ENCODE measurements at places on chromosomes 3 and 15.

DNA sequence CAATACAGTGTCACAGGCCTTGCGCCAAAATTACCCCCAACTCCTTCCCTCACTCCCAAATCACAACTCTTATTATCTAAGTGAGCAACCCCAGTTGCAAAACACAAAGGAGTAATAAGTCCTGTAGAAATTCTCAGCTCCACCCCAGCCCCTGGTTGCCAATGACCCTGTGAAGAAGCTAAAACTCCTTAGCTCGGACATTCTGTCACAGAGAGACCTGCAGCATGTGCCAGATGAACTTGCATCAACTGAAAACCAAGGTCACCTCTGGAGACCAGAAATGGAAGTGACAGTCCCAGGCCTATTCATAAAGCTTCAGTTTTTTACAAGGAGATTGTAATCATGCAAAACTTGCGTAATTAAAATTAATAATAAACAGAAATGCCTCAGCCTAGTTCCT is 55.2 kb downstream of the RBPMS2 start:
- no peak for DNase-seq

DNA sequence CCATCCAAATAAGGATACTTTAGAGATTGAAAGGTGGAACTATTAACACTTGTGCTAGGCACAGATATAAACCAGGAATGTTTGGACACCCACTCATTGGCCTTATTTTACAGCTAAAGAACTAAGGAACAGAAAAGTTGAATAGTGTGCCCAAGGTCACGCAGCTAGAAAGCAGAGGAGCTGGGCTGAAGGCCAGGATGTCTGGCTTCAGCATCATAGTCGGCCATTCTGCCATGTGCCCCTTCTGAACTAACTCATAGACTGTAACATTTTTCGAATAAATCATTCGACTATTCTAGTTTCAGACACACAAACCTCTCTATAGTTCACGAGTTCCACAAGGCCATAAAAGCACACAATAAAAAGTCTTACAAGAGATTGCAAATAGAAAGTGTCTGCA is 71.1 kb downstream of the SUMF1 start:
- DNase-seq, result no peak

- no peak for DNase-seq
Measured at GRCh38 chr15:41577863-41578735, 19.1 kb downstream of the TYRO3 start.

- DNase-seq, result no peak
Measured at GRCh38 chr3:4355401-4356219, 52.4 kb downstream of the SETMAR start.

DNA sequence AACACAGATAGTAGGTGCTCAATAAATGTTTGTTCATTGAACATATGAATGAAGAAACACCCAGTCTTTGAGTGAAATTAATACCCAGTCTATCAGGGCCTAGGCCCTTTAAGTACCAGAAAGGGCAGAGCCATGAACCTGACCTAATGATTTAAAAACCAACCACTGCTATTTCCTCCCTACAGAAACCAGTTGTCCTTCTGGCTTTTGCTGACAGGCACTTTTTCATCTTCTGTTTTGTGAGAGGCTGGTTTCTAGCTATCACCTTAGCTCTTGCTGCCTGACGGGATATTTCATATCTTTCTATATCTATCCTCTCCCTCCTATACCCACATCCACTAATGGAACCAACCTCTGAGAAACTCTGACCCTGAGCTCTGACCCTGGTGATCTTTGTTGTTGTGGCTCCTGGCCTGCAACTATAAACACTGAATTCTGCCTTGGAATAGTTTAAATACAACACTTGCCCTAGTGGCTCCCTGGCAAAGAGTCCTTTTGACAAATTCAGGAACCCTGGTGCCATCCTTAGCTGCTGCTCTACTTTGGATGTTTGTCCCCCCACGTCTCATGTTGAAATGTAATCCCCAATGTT is 4.1 kb upstream of the AHSG start:
- DNase-seq, result no peak

DNA sequence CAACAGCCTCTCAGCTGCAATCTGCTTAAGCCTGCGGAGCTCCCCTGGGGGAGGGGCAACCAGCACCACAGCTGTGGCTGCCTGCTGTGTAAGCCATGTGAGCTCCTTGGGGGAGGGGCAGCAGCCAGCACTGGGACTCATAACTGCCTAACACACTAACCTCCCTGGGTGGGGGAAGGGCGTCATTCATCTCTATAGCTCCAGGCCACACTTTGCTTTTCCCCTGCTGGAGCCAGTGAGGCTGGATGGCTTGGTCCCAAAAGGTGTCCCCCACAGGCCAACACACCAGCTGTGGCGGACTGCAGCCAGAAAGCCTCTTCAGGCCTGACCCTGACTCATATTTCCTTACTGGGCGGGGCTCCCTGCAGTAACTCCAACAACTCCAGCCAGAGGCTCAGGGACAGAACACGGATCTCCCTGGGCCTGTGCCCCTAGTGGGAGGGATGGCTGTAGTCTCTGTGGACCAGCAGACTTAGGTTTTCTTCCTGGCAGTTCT is 129.8 kb downstream of the PPM1L start:
- peak; percentile 92 for DNase-seq

DNA sequence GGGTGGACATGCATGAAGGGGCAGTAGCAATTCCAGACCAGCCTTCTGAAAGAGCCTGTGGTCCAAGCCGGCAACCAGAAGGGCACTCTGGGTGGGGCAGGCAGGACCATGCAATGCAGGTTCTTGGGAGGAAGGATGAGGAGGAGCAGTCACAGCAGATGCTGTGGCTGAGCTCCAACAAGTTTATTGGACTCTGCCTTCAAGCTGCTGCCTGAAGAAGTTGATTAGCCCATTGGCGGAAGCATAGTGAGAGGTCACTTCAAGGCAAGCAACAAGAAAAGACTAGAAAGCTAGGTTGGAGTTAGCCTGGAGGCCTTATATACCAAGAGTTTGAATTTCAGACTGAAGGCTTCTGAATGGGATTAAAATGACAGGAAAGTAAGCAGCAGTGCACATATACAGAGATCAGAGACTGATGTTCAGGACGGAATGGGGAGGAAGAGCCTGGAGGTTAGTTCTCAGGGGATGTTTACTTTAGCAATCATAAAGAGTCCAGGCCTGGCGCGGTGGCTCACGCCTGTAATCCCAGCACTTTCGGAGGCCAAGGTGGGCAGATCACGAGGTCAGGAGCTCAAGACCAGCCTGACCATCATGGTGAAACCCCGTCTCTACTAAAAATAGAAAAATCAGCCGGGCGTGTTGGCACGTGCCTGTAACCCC is 39.9 kb downstream of the SFMBT1 start:
- no peak for DNase-seq

- DNase-seq, result no peak
Measured at GRCh38 chr3:69422751-69423150, 36.9 kb upstream of the FRMD4B start.

GRCh38 chr15:34206011-34206410 is 3.9 kb downstream of the KATNBL1 start:
- no peak for DNase-seq

- no peak for DNase-seq
Measured at GRCh38 chr3:120488296-120488695, 37.5 kb upstream of the FSTL1 start.

GRCh38 chr3:56960234-56960917 is 100.1 kb upstream of the SPATA12 start:
- no peak for DNase-seq

DNA sequence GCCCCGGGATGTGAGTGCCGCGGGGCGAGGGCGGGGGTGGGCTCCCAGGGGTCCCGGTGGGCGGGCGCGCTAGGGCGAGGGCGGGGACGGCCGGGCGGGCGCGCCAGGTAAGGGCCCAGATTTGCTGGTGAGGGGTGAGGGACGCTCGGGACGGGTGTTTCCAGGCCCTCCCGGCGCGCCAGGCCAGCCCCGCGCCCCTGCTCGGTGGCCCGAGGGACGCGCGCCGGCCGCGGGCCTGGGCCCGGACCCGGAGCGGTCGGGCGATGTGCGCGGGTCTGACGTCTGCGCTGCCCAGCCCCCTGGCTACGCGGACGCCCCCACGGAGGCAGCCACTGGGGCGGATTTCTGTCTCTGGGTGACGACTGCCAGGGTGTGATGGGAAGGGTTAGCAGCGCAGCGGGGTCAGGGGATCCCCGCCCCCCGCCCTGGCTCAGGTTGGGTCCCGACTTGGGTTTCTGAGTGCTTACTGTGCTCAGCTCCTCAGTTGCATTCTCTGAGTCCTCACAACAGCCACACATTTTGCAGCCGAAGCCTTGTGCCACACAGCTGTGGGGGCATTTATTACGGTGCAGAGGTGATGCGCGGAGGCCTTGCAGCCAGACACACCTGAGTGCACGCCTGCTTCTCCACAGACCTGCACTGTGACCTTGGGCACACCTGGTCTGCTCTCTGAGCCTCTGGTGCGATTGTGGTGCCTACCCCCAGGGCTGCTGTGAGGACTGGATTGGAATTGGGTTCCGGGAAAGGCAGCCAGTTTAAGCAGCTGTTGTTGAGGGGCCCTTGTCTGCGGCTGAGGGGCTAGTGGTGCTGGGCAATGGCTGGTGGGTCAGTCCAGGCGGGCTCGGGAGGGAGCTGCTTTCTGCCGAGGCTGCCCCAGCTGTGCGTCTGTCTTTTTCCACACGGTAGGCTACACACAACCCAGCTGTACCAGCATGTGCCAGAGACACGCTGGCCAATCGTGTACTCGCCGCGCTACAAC is 523 bp downstream of the HDAC11 start:
- no peak for DNase-seq

DNA sequence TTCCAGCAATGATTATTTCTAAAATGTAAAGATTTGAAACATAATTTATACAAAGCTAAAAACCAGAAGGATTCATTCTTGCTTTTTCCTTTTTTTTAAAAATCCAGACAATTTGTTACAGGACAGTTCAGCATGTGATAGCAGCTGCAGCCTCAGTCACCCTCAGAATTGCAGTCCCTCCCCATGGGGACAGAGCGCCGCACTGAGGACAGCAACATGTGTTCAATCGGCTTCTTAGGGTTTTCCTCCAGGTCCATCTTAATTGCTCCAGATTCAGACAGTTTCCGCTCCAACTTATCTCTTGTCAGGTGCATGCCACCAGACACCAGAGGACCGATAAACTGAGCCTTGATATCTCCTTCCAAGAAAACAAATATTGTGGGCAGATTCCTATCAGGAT is 134.9 kb upstream of the TBC1D5 start:
- DNase-seq, result no peak

GRCh38 chr15:88651971-88652370 is 13.2 kb downstream of the ISG20 start:
- DNase-seq, result no peak

GRCh38 chr3:194326192-194326967 is 24.7 kb downstream of the CPN2 start:
- no peak for DNase-seq

- DNase-seq, result no peak
Measured at GRCh38 chr3:178597371-178597770, 61.1 kb downstream of the KCNMB2 start.

GRCh38 chr15:68797191-68797590 is 23.5 kb downstream of the ANP32A start:
- no peak for DNase-seq

DNA sequence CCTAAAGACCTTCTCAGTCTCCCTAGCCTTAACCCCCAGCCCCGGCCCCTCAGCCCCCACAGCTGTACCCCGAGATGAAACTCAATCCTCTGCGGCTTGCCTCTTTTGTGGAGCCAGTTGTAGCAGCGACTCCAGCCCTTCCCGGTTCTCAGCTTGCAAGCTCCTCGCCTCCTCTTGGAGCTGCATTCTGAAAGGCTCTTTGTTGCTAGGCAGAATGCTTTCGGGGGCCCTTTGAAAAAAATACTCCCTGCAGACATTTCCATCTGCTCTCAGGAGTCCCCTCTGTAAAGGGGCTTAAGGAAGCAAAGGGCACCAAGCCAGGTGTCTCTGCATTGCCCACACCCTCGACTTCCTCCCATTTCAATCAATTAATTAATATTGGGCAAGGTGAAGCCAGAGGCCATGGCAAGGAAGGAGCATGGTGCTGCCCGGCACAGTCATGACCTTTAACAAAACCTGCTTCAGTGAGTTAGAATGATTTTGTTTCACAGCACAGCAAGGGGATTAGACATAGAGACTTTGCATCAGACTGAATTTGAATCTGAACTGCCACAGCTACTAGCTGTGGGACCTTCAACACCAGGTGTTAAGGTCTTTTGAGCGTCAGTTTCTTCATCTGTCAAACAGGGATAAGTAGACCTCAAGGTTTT is 65.5 kb downstream of the SRGAP3 start:
- DNase-seq, result peak; percentile 55

- no peak for DNase-seq
Measured at GRCh38 chr15:78988361-78988911, 43.6 kb upstream of the CTSH start.

GRCh38 chr3:51966016-51966415 is 1.2 kb downstream of the PCBP4 start:
- DNase-seq, result no peak

DNA sequence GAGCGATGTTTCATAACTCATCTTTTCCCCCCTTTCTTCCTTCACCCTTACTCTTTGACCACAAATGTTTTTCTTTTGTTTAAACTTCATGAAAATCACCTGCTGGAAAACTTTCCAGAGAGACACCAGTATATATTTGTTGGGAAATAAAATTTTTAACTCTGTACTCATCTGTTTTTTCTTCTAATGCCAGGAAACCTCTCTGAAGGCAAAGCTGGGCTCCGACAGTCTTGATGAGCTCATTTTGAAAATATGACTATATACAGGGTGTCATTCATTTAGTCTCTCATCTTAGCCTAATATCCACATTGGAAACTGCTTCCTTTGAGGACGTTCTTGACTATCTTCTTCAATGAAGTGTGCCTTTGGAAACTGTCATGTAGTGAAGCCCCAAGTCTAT is 339.6 kb upstream of the ROBO2 start:
- no peak for DNase-seq

DNA sequence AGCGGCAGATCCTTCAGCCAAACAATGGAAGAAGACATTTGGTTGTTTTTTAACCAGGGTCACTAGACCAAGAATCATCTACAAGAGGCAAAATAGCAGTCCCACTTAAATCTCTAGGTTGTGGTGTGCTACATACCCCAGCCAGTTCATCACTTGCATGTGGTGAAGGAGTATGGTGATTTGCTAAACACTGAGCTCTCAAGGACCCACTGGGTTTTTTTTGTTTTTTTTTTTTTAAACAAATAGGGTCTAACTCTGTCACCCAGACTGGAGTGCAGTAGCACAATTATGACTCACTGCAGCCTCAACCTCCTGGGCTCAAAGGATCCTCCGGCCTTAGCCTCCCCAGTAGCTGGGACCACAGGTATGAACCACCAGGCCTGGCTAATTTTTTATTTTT is 508.0 kb downstream of the FOXP1 start:
- DNase-seq, result no peak

DNA sequence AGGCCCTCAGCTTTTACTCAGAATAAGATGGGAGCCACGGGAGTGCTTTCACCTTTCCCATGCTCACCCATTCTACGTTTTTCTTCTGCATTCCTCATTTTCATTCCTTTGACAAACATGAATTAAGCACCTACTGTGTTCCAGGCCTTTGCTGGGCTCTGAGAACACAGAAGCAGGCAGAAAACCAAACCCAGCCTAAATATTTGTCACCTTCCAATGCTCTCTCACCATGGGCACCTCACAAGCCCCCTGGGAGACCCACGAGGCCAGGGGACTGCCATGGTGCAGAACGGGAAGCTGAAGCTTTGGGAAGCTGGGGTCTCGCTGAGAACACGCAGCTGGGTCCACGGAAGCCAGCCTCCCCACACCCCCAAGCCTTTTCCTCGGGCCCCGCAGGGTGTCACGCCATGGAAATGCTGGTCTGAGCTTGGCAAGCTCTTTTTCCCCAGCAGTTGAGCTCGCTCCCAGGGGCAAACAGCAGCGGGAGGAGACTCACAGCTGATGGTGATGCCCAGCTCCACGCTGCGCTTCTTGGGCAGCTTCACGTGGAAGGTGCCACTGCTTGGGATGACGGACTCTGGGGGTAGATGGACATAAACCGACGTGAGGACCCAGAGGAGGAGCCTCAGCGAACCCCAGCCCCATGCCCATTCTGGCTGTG is 27.7 kb downstream of the GRIP2 start:
- no peak for DNase-seq

Data from NCI-H2171 (cell line).